ENCODE measurements at places on chromosomes 1 and 21. TPM values are rescaled to one million over a fixed set of nuclear protein-coding genes. Genes with fewer than 3 reads are reported as not detected.

DNA sequence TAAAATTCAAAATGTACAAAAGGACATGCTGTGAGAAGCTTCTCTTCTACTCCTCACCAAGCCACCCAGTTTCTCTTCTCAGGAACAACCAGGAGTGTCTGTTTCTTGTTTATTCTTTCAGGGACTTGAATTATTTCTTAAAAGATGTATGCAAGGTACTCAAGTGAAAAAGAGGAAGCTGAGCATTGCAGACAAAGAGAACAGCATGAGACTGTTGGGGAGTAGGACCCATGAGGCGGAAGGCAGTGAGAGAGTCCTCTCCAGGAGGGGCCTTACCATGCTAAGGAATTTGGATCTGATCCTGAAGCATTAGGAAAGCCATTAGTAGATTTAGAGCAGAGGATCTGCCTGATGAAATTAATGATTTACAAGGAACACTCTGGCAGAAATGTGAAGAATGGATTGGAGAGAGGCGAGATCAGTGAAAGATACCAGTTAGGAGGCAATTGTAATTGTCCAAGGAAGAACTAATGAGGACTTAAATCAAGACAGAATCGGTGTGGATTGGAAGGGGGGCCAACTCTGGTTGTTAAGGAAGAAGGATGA is 14.7 kb upstream of the SSX2IP start:
- no peaks in the 10 kb centered on the region for H3K36me3 ChIP-seq
- H3K27me3 ChIP-seq = peaks cover 10% of the 10 kb centered on the region

- H3K4me1 ChIP-seq = no peaks in the 10 kb centered on the region
- no peak overlapping the region for H3K27ac ChIP-seq
- H3K27me3 ChIP-seq = no peaks in the 10 kb centered on the region
- H3K4me3 ChIP-seq = no peak overlapping the region
- DNase-seq = no peak
Observed at GRCh38 chr21:32206631-32207405, 72.0 kb downstream of the MIS18A start.

U2AF1 gene
- total RNA-seq = 34.9 TPM

RHEX gene
- total RNA-seq = 17.3 TPM

- no peaks in the 10 kb centered on the region for H3K4me1 ChIP-seq
- no peaks in the 10 kb centered on the region for H3K36me3 ChIP-seq
- H3K4me3 ChIP-seq = no peak overlapping the region
- no peak for DNase-seq
- no peaks in the 10 kb centered on the region for H3K27me3 ChIP-seq
Observed at GRCh38 chr1:222844411-222844779, 29.6 kb downstream of the DISP1 start.

DNA sequence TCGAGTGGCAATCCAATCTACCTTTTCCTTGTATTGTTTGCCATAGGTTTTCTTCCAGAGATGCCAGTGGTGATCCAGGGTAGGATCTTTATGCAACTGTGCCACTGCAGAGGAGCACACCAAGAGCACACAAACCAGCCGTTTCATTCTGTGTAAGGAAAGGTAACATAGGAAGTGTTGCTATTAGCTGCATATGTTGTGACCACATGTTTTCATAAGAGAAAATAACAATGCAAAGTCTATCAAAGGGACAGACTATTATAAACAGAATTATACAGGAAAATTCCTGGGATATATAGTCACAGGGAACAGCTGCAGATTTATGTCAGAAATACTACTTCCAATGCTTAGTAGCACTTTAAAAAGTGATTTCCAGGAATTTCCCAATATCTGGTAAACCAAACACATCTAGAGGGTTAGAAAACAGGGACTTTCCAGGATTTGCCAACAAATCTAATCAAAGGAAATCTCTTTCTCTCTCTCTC is 919 bp downstream of the CTSS start:
- DNase-seq = no peak
- peak overlapping the region; percentile 48 for H3K4me3 ChIP-seq
- peaks cover 14% of the 10 kb centered on the region for H3K4me1 ChIP-seq

- no peak overlapping the region for H3K27ac ChIP-seq
- H3K36me3 ChIP-seq = no peaks in the 10 kb centered on the region
- H3K4me1 ChIP-seq = no peaks in the 10 kb centered on the region
- H3K4me3 ChIP-seq = no peak overlapping the region
Observed at GRCh38 chr1:65772607-65773006, 20.1 kb upstream of the PDE4B start.

- no peak for DNase-seq
- peak overlapping the region; percentile 63 for H3K27ac ChIP-seq
- H3K27me3 ChIP-seq = no peaks in the 10 kb centered on the region
- no peak overlapping the region for H3K4me3 ChIP-seq
- peaks cover 32% of the 10 kb centered on the region for H3K36me3 ChIP-seq
Observed at GRCh38 chr1:204461331-204462228, 33.0 kb downstream of the PIK3C2B start.

GRCh38 chr1:13788795-13789194 is 88.8 kb downstream of the PRDM2 start:
- no peak for DNase-seq
- no peaks in the 10 kb centered on the region for H3K27me3 ChIP-seq
- H3K4me1 ChIP-seq = no peaks in the 10 kb centered on the region
- H3K36me3 ChIP-seq = peaks cover 42% of the 10 kb centered on the region
- H3K4me3 ChIP-seq = no peak overlapping the region
- H3K27ac ChIP-seq = no peak overlapping the region

- no peaks in the 10 kb centered on the region for H3K4me1 ChIP-seq
- no peak overlapping the region for H3K4me3 ChIP-seq
- no peaks in the 10 kb centered on the region for H3K27me3 ChIP-seq
- no peak overlapping the region for H3K27ac ChIP-seq
- no peak for DNase-seq
Observed at GRCh38 chr1:115218699-115219098, 119.3 kb downstream of the NGF start.

- DNase-seq = no peak
- no peak overlapping the region for H3K4me3 ChIP-seq
- H3K27ac ChIP-seq = no peak overlapping the region
Observed at GRCh38 chr1:37035014-37035691, 838 bp upstream of the GRIK3 start.

GRCh38 chr1:160400223-160400645 is at the start of gene VANGL2:
Gene VANGL2, plus strand, starts transcription at chr1:160400564. Its CDS starts 15,274 bp downstream, at chr1:160415838.
- H3K4me1 ChIP-seq = no peaks in the 10 kb centered on the region
- H3K4me3 ChIP-seq = peak within 1 kb of the TSS; percentile 63
- peak; percentile 80 for DNase-seq
- H3K27me3 ChIP-seq = peaks cover 15% of the 10 kb centered on the region
- H3K27ac ChIP-seq = no peak within 1 kb of the TSS
- no peaks in the 10 kb centered on the region for H3K36me3 ChIP-seq

ADAMTS5 gene
- 3.2 TPM for total RNA-seq

DNA sequence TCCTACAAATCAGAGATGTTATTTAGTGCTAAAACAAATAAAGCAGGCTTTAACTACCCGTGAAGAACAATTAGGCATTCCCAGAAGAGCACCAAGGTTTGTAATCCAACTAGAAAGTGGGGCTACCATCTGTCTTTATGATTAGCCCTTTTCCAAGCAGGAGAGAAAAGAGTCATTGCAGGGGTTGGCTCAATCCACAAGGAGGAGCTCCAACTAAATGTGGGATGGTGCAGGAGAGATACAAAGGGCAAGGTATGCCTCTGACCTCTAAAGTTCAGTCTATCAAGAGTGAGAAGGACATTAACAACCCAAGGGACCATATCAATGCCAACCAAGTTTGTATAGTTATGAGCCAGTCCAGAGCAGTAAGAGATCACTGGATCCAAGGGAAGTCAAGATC is 382.7 kb upstream of the DUSP10 start:
- no peaks in the 10 kb centered on the region for H3K4me1 ChIP-seq
- H3K27ac ChIP-seq = no peak overlapping the region
- H3K36me3 ChIP-seq = no peaks in the 10 kb centered on the region
- no peaks in the 10 kb centered on the region for H3K27me3 ChIP-seq

TEX38 gene
- not detected for total RNA-seq

DNA sequence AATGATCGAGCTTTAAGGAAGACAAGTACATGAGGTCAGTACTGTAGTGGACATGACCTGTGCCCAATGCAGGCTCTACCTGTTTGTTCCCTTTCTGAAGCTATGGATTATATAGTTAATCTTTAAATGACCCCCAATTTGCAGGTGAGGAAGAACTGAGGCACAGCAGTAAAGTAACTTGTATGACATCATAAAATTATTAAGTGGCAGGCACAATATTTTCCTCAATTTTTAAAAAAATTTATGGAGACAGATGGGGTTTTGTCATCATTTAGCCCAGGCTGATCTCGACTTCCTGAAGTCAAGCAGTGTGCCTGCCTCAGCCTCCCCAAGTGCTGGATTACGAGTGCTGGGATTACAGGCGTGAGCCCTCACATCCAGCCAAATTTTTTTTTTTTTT is 3.6 kb upstream of the GATAD2B start:
- H3K4me1 ChIP-seq = peaks cover 10% of the 10 kb centered on the region
- H3K4me3 ChIP-seq = no peak overlapping the region
- peaks cover 19% of the 10 kb centered on the region for H3K36me3 ChIP-seq
- DNase-seq = no peak

C1orf105 gene
- total RNA-seq = not detected

DNA sequence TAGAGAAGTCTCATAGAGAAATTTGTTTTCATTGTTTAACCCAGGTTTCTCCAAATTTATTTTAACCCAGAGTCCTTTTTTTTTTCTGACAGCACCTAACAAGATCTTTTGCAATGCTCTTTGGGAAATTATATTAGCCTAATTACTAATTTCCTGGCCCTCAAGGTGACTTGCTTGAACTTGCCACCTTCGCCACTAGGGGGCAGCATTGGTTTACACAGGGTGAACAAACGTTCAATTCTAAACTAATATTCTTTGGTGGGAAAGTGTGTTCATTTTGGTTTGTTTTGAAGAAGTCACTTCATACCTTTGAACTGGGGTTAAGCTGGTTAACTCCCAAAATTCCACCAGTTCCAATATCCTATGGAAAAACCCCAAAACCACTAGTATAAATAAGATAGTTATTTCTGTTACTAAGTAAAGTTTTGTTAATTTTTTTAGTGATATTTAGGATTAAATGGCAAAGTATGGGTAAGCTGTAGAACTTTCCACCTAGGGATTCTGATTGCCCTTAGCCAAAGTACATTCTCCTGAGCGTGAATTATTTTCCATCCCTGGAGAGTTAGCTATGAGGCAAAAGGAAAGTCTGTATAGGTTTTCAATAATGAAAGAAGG is 13.0 kb downstream of the CCDC190 start:
- H3K27ac ChIP-seq = no peak overlapping the region
- no peak overlapping the region for H3K4me3 ChIP-seq
- H3K4me1 ChIP-seq = no peaks in the 10 kb centered on the region
- peak; percentile 82 for DNase-seq
- no peaks in the 10 kb centered on the region for H3K27me3 ChIP-seq

CTSS gene
- 533 TPM for total RNA-seq

CHIA gene
- 6.3 TPM for total RNA-seq

- no peak overlapping the region for H3K4me3 ChIP-seq
- DNase-seq = peak; percentile 65
- no peaks in the 10 kb centered on the region for H3K4me1 ChIP-seq
- H3K27ac ChIP-seq = no peak overlapping the region
- H3K27me3 ChIP-seq = no peaks in the 10 kb centered on the region
Observed at GRCh38 chr21:42570841-42571387, 57.3 kb downstream of the SLC37A1 start.

DNA sequence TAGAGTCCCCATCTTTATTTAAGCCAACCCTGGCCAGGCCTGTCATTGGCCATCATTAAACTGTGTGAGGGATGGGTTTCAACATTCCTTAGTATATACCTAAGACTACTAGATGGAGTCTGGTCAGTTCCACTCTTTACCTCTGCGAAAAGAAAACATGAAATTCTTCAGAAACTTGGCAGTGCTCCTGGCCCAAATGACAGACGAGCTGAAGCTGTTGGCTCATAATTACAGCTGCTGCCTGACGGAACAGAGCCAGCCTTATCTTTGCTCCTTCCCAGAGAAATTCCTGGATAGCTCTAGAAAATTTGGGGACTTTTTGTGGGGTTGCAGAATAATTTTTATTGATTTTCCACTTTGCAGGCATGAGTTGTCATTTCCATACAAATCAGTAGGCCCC is 30.4 kb downstream of the NPHS2 start:
- no peak for DNase-seq
- H3K27ac ChIP-seq = no peak overlapping the region
- H3K36me3 ChIP-seq = no peaks in the 10 kb centered on the region

TENT5C gene
- total RNA-seq = 13.7 TPM

GRCh38 chr1:176669782-176670181 is 206.8 kb downstream of the PAPPA2 start:
- H3K27ac ChIP-seq = no peak overlapping the region
- no peak for DNase-seq
- H3K27me3 ChIP-seq = no peaks in the 10 kb centered on the region
- H3K4me1 ChIP-seq = no peaks in the 10 kb centered on the region
- no peak overlapping the region for H3K4me3 ChIP-seq

C1orf94 gene
- not detected for total RNA-seq

PDPN gene
- 47.0 TPM for total RNA-seq

- H3K4me1 ChIP-seq = peaks cover 74% of the 10 kb centered on the region
- H3K36me3 ChIP-seq = no peaks in the 10 kb centered on the region
- no peak for DNase-seq
Observed at GRCh38 chr1:156664767-156665411, 12.3 kb downstream of the NES start.

- no peaks in the 10 kb centered on the region for H3K36me3 ChIP-seq
- no peak overlapping the region for H3K4me3 ChIP-seq
- H3K4me1 ChIP-seq = no peaks in the 10 kb centered on the region
- no peaks in the 10 kb centered on the region for H3K27me3 ChIP-seq
Observed at GRCh38 chr1:167084757-167085156, 5.4 kb downstream of the GPA33 start.

Data from upper lobe of right lung (tissue), 1 donor.